Stimulated activated CD4-positive, alpha-beta T cell treated with anti-CD3 and anti-CD28 coated beads, Interleukin-4, amount 100 ng/mL, for 24 hours (primary cell): ENCODE measurements at places on chromosomes 11 and 22.

GRCh38 chr22:43488031-43488866 is 76.4 kb downstream of the MPPED1 start:
- no peak for DNase-seq

DNA sequence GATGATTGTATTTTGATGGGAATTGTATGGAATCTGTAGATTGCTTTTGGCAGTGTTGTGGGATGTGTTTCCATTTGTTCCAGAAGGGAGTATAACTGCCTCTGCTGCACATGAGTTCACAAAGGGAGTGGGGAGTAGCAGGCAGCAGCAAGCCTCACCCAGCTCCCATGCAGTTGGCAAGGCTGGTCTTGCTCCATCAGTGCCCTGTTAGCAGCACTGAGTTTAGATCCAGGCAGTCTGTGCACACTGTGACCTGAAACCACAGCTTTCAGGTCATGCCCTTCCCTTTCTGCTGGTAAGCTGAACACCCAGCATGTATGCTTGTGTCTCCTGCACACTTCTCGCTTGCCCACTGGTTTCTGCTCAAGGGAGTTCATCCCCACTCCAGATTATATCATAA is 3.7 kb upstream of the NUCB2 start:
- DNase-seq: no peak

GRCh38 chr11:63459586-63459985 is 31.4 kb downstream of the PLAAT5 start:
- DNase-seq: no peak

DNA sequence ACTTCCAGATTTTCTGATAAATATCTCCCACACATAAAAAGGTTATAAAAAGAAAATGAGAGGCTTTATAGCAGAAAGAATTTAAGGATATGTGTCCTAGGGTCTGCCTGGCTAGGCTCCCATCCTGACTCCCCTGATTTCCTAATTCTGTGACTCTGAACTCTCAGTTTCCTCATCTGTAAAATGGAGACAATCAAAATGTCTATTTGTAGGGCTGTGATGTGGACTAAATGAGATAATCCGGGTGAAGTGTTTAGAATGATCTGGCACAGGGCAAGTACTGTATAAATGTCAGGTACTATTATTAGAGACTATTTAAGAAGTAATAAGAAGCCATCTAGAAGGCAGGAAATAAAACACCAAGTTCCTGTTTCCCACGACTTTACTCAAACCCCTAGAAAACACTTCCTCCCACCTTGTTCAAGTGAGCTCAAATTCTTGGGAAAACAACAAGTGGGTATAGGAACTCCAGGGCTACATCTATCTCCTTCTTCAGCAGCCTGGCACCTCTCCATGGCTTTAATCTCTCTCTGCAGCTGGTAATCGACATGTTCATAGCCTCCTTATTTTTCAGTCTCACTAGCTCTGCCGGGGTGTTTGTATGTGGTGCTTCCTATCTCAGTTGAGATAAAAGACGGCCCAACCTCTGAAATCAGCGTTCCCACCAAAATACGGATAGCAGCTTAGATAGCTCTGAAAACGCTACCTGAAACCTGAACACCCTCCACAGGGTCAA is 6.7 kb downstream of the ASCC2 start:
- DNase-seq: no peak

DNA sequence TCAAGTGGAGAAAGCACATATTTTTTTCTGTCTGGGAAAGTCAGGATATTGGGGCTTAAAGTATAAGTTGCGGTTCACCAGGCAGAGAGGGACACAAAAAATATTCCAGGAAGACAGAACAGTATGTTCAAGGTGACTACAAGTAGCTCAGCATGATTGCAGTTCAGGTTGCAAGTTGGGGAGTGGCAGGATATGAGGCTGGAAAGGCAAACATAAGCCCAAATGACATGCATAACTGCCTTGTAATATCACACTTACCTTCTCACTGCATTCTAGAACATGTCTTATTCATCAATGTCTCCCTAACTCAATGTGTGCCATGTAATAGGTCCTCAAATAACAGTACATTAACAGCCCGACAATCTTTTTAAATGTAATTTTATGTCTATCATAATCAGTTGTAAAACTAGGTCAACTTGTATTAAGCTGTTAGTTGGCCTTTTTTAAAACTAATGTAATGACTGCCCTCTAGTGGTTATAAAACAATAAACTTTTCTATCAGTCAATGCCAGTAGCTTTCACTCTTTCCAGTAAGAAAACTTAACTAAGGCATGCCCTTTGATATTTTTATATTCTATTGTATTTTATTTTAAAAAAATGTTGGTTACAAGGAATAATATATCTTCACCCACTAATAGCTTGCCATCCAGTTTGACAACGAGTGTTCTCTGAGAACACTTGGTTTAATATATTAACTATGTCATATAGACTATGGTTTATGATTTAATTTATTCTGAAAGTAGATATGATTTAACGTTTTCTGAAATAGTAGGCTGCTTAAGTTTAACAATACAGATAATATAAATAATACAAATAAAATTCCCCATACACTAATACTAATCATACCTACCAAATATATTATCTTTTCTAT is 39.4 kb upstream of the CFAP300 start:
- no peak for DNase-seq

GRCh38 chr11:109071712-109072524 is 350.1 kb upstream of the C11orf87 start:
- no peak for DNase-seq

DNA sequence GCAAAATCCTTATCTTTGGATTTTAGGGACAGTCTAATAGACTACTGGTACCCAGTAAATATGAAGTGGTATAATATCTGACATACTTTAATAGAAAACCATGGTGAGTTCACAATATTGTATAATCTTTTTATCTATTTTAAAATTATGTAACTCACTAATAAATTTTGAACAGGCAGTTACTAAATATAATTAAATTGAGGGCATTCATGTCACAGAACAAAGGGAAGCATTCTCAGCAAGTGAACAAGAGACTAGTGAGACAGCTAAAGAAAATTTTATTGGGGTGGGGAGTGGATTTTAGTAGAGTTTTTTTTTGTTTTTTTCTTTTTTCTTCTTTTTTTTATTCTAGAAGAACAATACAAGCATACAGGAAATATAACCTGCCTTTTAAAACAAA is 55.0 kb downstream of the DNAJC24 start:
- no peak for DNase-seq

DNA sequence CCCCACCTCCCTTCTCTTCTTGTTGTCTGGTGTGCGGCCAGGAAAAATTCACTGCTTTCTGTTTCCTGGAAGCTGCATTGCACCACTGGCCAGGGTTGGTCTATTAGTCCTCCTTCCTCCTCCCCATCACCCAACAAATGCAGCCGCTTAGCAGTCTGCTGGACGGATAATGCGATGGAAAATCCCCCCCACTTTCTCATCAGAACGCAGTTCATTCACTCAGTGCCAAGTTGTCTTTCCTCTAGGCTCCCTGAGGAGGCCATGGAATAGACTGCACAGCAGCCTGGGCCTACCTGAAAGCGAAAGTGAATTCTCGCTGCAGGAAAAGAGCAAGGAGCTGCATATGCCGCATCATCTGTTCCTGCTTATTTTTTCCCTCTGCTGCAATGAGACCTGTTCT is 513.6 kb downstream of the METTL15 start:
- DNase-seq: no peak

DNA sequence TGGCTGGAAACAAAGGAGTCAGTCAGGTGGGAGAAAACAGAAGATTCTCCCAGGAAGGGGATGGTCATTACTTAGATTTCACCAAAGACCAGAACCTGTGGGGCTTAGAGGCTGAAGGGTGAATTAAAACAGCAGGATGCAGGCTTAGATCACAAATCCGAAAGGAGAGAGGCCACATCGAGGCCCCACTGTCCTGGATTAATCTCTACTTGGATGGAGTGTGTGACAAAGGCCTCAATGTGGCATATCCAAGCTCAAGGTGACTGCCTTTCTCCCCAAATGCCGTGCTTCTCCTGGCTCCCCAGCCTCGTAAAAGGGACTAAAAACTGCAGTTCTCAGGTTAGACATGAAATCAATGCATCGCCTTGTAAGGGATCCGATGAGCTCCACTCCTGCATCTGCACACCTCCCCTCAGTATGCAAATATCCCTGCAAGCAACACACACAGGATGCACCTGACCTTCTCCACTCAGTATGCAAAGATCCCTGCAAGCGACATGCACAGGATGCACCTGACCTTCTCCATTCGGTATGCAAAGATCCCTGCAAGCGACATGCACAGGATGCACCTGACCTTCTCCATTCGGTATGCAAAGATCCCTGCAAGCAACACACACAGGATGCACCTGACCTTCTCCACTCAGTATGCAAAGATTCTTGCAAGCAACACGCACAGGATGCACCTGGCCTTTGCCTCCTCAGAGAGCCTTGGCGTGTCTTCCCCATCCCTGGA is 447.4 kb downstream of the BRD1 start:
- no peak for DNase-seq

GRCh38 chr22:33332538-33332937 is 274.4 kb upstream of the SYN3 start:
- DNase-seq: no peak

DNA sequence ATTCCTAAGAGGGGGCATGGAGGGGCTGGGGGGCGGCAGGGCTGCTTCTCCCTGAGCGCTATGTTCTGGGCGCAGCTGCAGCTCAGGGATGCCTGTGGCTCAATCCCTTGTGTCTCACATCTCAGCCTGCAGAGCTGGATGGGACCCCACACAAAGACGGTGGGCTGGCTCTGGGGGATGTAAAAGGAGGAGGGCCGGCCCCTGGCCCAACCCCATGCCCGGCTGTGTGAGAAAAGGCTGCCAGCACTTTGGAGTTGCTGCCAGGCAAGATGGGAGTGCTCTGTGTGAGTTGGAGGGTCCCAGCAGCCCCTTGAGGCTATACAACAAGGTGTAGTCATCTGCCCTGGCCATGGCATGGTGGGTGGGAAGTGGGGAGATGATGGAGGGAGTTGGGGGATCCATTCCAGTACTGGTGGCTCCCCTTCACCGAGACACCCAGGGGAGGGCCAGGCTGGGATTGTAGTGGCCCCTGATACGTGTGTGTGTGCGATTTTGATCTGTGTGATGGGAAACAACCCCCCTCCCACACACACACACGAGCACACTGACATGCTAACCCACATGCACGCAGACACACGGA is 1.3 kb upstream of the TBX10 start:
- no peak for DNase-seq

DNA sequence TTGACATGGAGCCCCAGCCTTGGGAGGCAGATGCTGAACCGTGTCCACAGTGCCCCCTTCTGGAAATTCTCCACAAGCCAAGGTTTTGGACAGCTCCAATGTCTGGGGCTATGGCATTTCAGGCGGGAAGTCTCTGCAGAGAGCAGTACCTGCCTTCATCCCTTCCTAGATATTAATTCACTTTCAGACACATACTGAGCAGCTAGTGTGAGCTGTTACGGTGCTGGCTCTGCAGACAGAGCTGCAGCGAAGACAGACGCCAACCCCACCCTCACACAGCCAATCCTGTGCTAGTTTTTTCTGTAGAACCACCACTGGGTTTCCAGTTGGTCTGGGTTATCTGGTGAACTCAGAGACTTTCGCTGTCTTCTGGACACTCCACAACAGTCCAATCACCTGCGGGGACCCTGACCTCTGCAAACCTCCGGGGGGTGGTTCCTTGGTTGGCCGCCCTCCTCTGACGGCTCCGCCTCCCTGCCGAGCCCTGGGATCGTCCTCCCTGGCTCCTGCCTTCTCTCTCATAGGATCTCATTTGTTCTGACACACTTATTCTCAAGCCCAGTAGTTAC is 9.1 kb downstream of the LMF2 start:
- DNase-seq: peak; percentile 76

DNA sequence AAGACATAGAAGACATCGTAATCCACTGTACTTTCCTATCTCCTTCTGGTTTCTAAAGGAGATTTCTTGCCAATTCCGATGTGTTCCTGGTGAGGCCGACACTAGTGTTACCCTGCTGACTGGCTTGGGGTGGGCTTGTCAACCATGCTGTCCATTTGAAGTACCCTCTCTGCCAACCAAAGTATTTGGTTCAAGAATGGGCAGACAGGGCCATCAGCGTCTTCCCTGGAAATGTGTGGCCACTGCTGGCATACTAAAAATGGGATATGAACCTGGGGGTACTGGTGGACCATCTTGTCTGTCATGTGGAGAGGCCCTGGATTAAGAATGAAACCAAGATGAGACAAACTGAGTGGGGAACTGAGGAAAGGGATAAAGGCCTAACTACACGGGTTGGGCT is 1.8 kb upstream of the VSTM5 start:
- no peak for DNase-seq

DNA sequence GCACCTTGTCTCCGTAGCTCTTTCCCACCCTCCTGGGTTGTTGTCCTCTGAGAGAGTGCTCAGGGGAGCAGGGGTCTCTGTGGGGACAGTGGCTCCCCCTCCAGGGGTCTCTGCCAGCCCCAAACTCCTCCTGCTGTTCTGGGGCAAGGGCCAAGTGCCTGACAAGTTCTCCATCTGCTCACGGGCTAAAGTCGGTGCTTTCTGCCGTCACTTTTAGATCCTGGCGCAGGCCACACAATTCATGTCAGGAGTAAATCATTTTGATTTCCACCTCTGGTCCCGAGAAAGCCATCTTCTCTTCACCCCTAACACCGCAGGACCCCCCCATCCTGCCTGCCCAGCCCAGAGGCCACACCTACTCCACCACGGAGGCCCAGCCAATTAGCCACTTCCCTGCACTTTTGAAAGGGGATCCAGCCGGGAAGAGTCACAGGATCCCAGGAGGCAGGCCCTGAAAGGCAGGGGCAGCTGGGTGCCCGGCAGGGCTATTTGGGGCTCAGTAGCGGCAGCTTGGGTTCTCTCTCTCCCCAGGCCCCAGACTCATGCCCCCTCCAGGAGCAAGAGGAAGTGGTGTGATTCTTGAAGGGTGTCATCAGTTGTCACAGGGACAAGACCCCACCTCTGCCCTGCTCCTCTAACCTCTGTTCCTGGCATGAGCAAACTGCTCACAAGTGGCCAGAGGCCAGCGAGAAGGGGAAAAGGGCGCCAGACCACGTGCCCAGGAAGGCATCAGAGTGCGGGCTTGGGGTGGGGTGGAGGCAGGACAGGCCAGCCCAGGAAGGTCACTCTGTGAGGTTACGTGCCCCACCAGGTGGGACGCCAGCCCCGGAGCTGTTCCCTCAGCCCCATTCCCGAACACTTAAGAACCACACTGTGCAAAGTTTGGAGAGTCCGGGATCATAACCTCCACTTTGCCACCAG is 1.3 kb downstream of the MACROD1 start:
- no peak for DNase-seq

GRCh38 chr11:67441098-67441563 is 2.1 kb downstream of the CORO1B start:
- DNase-seq: no peak

GRCh38 chr11:19714387-19715363 is 2.0 kb downstream of the NAV2 start:
- DNase-seq: no peak
